ENCODE measurements at places on chromosomes 12 and 14.

GRCh38 chr14:34223373-34224148 is 238.5 kb downstream of the SPTSSA start:
- no peak for DNase-seq

DNA sequence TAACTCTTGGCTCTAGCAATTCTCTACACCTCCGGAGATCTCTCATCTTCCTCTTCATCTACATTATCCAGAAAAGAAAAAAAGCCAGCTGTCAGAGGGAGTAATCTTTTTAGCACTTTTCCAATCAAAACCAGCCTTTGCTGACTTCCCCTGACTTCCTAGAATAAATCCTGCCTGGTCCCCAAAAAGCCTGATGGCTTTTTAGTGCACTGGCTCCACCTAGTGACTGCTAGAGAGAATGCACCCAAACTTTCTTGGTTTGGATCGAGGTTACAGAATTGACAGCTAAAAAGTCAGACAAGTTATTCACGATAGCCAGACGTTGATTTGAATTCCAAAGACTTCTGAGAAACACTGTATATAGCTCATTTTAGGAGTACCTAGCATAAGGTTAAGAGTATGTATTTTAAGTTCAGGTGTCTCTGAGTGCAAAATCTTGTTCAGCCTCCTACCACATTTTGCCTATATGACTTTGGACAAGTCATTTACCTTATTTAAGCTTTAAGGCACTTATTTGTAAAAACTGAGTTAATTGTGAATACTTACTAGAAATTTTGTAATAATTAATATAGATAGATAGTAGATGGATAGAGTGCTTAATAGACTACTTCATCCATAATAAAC is 185.7 kb upstream of the GRIN2B start:
- DNase-seq: peak; percentile 65

DNA sequence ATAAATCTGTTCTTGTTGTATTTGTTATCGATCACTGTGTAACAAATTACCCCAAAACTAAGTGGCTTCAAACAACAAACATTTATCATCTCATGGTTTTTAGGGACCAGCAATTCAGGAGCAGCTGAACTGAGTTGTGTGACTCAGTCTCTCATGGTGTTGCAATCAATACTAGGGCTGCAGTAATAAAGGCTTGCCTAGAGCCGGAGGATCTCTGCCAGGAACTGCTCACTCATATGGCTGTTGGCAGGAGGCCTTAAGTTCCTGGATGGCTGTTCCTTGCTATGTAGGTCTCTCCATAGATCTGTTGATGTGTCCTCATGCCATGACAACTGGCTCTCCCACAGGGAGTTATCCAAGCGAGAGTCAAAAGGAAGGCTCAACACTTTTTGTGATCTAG is 3.8 kb upstream of the PSMC6 start:
- DNase-seq: no peak

DNA sequence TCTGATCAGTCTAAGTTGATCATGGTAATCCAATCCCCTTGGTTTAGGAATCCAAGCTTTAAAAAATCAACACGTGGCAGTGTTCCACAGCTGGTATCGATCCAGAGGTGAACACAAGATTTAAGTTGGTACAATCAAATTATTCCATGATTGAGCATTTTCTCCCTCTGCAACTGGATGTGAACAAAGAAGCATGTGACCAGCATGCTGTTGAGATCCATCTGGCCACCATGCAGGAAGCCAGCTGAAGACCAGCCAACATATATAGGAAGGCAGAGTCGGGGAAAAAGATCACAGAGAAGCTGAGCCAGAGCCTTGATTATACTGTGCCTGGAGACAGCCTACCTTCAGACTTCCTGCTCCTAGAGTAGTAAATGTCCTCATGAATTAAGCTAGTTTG is 158.3 kb downstream of the SEC23A start:
- no peak for DNase-seq

- DNase-seq: peak; percentile 52
Observed at GRCh38 chr14:96204151-96205058, at the start of gene BDKRB2. Gene BDKRB2, plus strand, starts transcription at chr14:96204839. Its CDS starts 32,269 bp downstream, at chr14:96237108.

DNA sequence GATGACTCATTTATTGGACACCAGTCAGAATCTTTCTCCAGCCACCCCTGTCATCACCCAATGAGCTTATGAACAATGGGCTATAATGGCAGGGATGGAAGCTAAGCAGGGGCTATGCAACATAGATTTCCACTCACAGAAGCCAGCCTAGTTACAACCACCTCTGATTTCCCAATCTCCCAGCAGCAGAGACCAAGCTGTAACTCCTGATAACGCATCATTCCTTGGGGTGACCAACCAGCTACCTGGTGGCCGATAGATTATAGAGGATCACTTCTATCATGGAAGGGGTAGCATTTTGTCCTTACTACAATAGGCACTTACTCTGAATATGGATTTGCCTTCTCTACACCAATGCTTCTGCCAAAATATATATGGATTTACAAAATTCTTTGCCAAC is 302.3 kb upstream of the ATXN7L3B start:
- DNase-seq: no peak

DNA sequence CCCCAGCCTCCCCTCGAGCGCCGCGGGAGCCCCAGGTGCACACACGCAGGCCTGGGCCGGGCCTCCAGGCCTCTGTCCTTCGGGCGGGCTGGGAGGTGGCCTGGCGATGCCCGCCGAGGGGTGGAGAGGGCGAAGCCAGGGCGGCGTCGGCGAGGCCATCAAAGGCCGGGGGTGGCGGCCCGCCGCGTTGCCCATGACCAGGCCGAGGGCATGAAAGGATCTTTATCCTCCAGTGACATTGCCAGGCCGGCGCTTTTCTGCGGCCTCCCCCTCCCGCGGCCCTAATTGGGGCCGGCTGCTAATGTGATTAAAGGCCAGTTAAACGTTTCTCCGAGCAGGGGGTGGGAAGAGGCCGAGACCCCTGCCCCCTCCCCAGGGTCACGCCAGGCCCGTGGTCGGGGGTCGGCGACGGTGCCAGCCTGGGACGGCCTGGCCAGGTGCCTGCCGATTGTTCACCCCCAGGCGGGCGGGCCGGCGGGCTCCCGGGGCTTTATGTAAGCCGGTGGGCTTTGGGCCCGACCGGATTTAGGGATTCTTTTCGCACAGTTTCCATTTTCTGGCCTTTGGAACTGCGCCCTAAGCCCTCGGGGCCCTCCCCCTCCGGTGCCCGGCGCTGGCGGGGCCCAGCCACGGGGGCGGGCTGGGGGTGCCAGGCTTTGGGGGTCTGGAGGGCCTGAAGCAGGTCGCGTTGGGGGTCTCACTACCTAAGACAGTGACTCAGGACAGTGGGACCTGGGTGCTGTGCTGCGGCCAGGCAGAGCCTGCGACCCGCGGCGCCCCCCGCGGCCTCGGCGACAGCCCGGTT is 103.2 kb upstream of the DIO3 start:
- no peak for DNase-seq

- DNase-seq: peak; percentile 70
Observed at GRCh38 chr12:131830335-131830913, 2.2 kb downstream of the MMP17 start.

DNA sequence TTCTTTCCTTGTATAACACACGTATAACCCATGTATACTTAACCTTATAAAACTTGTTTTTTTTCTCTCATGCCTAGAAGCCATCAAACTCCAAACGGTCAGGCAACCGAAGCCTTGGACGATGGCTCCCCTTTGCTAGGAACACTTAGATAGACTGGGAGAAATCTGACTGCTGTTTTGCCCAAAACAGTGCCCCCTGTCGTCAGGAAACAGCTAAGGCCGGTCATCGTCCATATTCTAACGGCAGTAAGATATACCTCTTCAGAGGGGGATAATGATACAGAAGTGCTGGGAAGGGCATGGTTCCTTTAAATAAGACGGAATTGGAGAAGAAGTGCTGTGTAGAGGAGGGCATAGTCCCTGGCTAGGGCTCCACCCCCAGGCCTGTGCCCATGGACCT is 130.5 kb downstream of the SLC41A2 start:
- no peak for DNase-seq

DNA sequence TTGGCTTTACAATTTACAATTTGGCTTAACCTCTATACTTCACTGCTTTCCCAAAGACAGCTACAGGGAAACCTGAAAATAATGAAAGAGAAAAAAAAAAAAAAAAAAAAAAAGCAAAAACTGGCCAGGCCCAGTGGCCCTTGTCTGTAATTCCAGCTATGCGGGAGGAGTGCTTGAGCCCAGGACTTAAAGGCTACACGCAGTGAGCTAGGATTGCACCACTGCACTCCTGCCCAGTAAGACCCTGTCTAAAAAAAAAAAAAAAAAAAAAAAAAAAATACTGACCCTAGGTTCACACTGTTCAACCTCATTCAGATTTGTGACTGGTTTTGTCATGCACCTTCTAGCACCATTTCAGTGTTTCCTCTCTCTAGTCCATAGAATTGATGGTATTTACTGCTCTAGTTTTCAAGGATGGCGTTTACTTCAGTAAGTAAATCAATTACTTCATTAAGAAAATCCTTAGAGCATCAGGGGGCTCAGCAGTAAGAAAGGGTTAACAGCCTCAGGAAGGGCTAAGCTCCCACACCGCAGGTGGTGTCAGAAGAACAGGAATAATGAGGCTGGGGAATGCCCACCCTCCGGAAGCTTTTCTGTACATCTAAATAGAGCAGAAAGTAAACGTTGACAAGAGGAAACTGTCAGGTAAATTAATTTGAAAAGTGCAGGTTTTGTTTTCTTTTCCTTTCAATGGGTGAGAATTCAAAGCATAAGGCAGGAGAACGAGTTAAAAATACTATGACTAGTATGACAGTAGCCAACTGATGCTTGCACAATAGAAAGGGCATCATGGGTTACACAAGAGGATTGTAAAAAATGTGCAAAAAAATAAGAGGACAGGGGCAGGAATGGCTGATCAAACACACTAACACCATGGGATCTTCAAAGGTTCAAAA is 115.0 kb upstream of the MDM1 start:
- DNase-seq: no peak

DNA sequence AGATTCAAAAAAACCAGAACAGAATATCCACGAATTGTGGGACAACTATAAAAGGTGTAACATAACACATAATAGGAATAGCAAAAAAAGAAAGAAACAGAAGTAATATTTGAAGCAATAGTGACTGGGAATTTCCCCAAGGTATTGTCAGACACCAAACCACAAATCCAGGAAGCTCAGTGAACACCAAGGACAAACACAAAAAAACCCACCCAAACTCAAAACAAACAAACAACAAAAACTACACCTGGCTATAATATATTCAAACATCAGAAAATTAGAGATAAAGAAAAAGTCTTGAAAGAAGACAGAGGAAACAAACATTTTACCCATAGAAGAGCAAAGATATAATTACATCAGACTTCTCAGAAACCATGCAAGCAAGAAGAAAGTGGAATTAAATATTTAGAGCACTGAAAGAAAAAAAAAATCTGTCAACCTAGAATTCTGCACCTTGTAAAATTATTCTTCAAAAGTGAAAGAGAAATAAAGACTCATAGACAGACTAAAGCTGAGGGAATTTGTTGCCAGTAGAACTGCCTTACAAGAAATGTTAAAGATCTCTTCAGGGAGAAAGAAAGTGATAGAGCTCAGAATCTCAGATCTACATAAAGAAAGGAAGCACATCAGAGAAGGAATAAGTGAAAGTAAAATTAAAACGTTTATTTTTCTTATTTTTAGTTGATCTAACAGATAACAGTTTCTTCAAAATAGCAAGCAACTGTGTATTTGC is 12.1 kb upstream of the HMGA2 start:
- no peak for DNase-seq

DNA sequence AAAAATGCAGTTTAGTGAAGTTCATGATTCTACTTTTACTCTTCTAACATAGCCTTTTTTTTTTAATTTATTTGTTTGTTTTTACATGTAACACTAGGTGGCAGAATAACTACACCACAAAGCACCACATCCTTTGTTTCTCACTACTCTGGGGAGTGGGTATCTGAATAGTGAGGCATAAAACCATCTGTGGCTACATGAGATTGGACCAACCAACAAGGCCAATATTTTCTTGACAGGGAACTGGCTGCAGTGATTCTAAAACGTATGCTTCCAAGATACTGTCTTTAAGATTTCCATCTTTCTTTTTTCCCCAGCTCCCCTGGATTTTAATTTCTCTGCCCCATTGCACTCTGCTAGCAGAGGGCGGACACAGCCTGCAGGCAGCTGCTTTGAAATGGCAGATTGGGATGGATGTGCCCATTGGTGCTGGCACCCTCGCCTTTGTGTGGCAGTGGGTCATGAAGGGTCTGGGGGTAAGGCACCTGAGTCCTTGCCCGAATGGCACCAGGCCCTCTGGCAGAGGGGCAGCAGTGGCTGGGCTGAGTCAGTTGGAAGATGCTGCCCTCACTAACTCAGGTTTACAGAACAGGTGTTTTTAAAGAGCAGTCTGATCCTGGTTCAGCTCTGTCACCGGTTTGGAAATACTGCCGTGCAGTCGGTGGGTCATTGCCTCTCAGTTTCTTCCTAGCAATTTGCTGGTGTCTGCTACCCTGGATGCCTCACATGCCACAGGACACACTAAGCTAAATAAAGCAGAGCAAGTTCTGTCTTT is 429.1 kb downstream of the RAD51B start:
- DNase-seq: peak; percentile 47

DNA sequence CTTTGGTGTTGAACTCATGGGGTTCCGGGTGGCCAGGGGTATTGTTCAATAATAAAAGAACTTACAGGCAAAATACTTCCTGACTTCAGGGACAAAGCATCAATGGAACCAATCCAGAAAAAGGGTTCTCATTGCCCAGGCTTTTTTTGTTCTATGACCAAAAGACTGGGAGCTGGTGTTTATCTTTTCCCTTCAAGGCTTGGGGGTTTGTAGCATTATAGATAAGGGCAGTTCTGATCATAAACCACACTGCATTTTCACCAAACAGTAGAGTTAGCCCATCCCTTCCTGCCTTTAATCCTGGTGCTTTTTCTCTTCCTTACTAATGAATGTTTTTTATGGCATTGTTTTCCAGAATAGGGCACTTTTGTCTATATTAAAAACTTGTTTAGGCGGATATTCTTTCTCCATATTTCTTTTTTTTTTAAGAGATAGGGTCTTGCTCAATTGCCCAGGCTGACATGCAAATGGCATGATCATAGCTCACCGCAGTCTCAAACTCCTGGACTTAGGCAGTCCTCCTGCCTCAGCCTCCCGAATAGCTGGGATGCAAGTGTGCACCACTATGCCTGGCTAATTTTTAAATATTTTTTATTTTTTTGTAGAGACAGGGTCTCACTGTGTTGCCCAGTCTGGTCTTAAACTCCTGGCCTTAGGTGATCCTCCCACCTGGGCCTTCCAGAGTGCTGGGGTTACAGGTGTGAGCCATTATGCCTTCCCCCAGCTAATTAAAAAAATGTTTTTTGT is 9.7 kb downstream of the FUT8 start:
- DNase-seq: no peak

- peak; percentile 14 for DNase-seq
Observed at GRCh38 chr14:30312214-30312613, 246.7 kb upstream of the G2E3 start.

DNA sequence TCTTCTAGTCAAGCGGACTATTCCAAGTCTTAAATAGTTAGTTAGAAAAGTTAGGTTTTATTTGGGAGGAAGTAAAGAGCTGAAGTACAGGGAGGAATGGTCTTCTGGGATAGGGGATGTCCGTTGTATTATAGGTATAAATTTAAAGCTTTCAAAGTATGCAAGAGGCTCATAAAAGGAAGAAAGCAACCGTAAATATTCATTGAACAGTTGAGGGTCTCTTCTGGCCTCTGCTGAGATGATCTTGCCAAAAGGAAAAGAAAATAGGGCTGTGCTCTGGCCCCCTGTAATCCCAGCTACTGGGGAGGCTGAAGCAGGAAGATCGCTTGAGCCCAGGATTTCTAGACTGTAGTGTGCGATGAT is 377 bp upstream of the TIMELESS start:
- DNase-seq: no peak

GRCh38 chr12:89384807-89385206 is 32.5 kb upstream of the DUSP6 start:
- no peak for DNase-seq
